ENCODE measurements at places on chromosomes 4 and X.

GRCh38 chrX:17375367-17375636 lies 302 bp downstream of the NHS start:
- peak; percentile 59 for DNase-seq

- no peak for DNase-seq
These were observed 20.6 kb downstream of the GAB1 start for GRCh38 chr4:143357161-143357845.

DNA sequence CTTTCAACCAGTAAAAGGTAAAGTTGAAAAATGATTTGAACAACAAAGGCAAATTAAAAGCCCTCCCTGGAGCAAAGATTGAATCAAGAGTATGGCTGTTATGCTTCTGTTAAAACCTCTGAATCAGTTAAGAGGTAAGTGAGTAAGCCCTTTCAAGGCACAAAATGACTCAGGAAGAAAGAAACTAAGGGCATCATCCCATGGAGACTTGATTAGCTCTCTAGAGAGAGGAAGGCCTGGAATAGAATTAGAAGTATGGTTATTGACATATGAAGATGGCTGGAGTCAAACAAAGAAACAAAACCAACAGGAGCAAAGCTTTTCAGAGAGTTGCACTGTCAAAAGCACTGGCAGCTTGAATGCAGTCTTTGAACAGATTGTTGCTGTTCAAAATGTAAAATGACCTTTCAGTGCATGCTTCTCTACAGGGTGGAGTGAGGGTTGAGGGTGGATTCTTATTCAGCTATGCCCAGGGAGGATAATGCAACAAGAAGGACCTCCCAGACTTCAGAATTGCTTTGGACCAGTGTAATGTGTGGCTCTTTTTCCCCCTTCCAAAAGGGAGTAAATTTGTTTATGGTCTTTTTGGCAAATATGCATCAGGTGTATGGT lies 365.5 kb downstream of the GBA3 start:
- no peak for DNase-seq

DNA sequence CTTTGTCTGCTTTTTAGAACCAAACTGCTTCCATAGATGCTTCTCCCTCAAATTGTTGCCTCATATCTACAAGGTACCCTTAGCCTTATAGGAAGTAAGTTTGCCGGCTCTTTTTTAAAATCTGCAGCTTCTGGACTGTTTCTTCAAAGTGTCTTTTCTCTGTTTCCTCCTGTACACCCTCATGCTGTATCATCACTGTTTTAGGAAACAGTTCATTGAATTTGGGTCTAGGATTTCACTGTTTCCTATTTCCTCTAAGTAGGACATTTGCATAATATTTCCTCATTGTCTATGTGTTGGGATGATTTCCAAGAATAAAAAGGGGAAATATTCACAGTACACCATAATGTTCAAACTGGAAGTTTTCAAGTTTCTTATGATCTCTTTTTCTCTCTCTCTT lies 43.0 kb downstream of the BANK1 start:
- no peak for DNase-seq

GRCh38 chr4:99459546-99460042 lies 24.5 kb upstream of the ADH7 start:
- DNase-seq: no peak
